ENCODE measurements at places on chromosomes 1 and 21. TPM values are rescaled to one million over a fixed set of nuclear protein-coding genes. Genes with fewer than 3 reads are reported as not detected.

The LHX8 gene
- total RNA-seq, result not detected

The KCTD3 gene
- total RNA-seq, result 49.0 TPM

The SV2A gene
- 0.36 TPM for total RNA-seq

The VWA5B1 gene
- total RNA-seq, result not detected

The PDZK1IP1 gene
- 0.68 TPM for total RNA-seq

The C1orf115 gene
- total RNA-seq, result 4.6 TPM

The FCER1A gene
- total RNA-seq, result not detected

The LIPI gene
- not detected for total RNA-seq

The CLEC20A gene
- not detected for total RNA-seq

The IL20 gene
- 0.43 TPM for total RNA-seq

The IL22RA1 gene
- total RNA-seq, result 2.7 TPM

The IQGAP3 gene
- total RNA-seq, result 0.07 TPM

The FAM3B gene
- total RNA-seq, result not detected

The ACOT11 gene
- total RNA-seq, result 12.6 TPM

The SPRR2B gene
- 1.0 TPM for total RNA-seq

The CDA gene
- 0.68 TPM for total RNA-seq

The RASAL2 gene
- total RNA-seq, result 24.8 TPM

The SLC25A34 gene
- total RNA-seq, result 0.68 TPM

The AKR7A3 gene
- total RNA-seq, result 0.57 TPM

The RER1 gene
- total RNA-seq, result 67.3 TPM

The CELA2B gene
- not detected for total RNA-seq

The OR2M3 gene
- not detected for total RNA-seq

The PRAMEF11 gene
- not detected for total RNA-seq

The HAO2 gene
- not detected for total RNA-seq

The MROH7 gene
- 0.36 TPM for total RNA-seq

The OR2L8 gene
- not detected for total RNA-seq

The TOR3A gene
- 33.5 TPM for total RNA-seq

The FMN2 gene
- total RNA-seq, result not detected

The TFAP2E gene
- 0.21 TPM for total RNA-seq

The CASQ1 gene
- total RNA-seq, result not detected

The RGS8 gene
- not detected for total RNA-seq

The LCK gene
- total RNA-seq, result under 0.01 TPM

The RHBG gene
- total RNA-seq, result not detected

The SHISAL2A gene
- not detected for total RNA-seq

The SELE gene
- total RNA-seq, result not detected

The CHD5 gene
- 0.07 TPM for total RNA-seq
